Fibroblast of the aortic adventitia (primary cell): ENCODE measurements at places on chromosomes 3 and 15. TPM values are rescaled to one million over a fixed set of nuclear protein-coding genes. Genes with fewer than 3 reads are reported as not detected.
A peak's percentile ranks its signal among the peaks of the same experiment; 100 is the strongest.

DNA sequence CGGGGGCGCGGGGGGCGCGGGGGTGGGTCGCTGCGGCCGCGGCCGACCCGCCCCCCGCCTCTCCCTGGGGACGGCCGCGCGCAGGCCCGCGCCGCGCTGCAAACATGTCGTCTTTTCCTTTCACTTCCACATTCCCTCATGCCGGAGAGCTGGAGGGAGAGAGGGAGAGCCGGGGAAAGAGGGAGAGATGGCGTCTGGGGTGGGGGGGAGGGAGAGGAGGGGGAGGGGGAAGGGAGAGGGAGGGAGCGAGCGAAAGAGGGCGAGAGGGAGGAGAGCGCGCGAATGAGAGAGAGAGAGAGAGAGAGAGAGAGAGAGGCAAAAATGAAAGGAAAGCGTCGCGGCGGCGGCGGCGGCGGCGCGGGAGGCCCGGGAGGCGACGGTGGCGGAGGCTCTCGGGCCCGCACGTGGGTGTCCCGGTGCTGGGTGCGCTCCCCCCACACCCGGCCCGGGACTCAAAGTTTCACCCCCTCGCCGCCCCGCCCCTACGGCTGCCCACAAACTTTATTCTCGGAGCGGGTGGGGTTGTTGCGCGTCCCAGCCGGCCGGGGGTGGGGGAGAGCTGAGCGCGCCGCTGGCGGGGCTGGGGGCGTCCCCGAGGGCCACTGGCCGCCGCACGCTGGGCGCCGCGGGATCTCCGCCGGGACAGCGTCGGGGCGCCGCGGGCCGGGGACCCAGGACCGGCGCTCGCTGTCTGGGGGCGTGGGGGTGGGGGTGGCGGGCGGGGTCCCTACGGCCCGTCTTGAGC is 731 bp downstream of the ZNF710 start:
- peak; percentile 67 for DNase-seq

- no peak for DNase-seq
Measured at GRCh38 chr3:24905266-24905665, 410.6 kb upstream of the THRB start.

- peak; percentile 22 for DNase-seq
Measured at GRCh38 chr3:27456554-27456953, 27.6 kb downstream of the SLC4A7 start.

GRCh38 chr3:61857297-61857696 is 295.9 kb downstream of the PTPRG start:
- DNase-seq: no peak

GRCh38 chr15:48675436-48675835 is 29.9 kb upstream of the FBN1 start:
- DNase-seq: no peak

DNA sequence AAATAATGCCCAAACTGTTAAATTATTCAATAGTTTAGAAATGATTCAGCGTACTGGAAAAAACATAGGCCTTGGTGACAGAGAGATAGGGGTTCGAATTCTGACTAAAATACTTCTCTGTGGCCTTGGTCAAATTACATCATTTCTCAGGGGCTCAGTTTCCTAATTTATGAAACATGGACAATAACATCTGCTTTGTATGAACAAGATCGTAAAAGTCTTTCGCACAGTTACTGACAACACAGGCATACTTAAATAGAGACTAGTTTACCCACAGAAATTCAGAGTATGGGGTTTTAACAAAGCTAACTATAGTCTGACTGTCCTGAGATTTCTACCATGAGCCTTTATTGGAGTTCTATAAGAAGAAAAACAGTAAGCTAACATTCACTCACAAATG is 440.4 kb downstream of the FHIT start:
- no peak for DNase-seq

- no peak for DNase-seq
Measured at GRCh38 chr3:108067768-108068167, 23.1 kb downstream of the CD47 start.

DNA sequence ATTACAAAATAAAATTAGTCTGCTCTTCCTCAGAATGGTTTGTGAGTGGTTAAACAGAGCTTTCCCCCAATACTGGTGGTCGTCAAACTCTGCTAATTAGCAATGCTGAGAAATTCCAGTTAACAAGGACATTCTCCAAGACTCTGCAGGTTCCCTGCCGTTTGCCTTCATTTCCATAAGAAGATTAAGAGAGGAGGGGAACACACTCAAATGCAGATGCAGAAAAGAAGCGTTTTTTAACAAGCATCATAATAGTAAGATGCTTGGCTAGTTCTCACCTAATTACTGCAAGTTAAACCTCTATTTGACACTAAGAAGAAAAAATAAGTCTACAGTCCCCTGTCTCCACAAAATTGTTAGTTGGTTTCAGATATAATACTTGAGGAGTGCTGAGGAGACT is 3.7 kb upstream of the SOX2 start:
- no peak for DNase-seq

DNA sequence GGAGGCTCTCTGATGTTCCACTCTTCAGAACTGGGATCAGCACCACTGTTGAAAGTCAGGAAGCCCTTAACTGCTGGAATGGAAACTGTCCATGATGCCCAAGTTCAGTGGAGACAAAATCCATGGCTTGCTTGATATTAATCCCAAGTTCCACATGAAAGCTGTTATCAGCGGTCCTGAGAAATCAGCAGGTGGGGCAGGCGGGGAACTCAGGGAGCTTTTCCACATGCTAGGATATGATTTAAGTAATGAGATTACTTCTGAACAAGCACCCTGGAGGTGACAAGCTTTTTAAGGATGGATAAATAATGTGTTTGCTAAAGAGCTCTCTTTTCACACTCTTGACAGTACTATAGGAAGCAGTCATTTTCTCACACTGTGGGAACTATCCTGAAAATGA is 82.9 kb downstream of the CYP19A1 start:
- DNase-seq: no peak

Gene CCDC174
- total RNA-seq: 11.5 and 40.5 TPM in 2 replicates

Gene LRRC34
- 7.4 and 15.0 TPM in 2 replicates for total RNA-seq

Gene XXYLT1
- total RNA-seq: 13.0 and 21.0 TPM in 2 replicates

Gene SLC6A11
- not detected in 2 replicates for total RNA-seq

Gene HES1
- 0.81 and 3.4 TPM in 2 replicates for total RNA-seq

Gene PRR20G
- not detected in 2 replicates for total RNA-seq

Gene ASB14
- total RNA-seq: under 0.01 TPM in 1 of 2 replicates, not detected in the other
